ENCODE measurements at places on chromosomes 6 and 20. TPM values are rescaled to one million over a fixed set of nuclear protein-coding genes. Genes with fewer than 3 reads are reported as not detected.

The C6orf163 gene
- polyA plus RNA-seq: 1.6 TPM

The SLC22A7 gene
- polyA plus RNA-seq: not detected

The PLCB1 gene
- 7.6 TPM for polyA plus RNA-seq

The ENPP3 gene
- 0.14 TPM for polyA plus RNA-seq

The CRIP3 gene
- 2.6 TPM for polyA plus RNA-seq

The SMOC2 gene
- 16.7 TPM for polyA plus RNA-seq

The PPDPF gene
- polyA plus RNA-seq: 276 TPM

The ZNF311 gene
- polyA plus RNA-seq: 0.63 TPM

The TREM2 gene
- polyA plus RNA-seq: 1.2 TPM

The RNF217 gene
- polyA plus RNA-seq: 4.4 TPM

The PTGIS gene
- 19.9 TPM for polyA plus RNA-seq

The PSMB1 gene
- polyA plus RNA-seq: 280 TPM

The WFDC10B gene
- polyA plus RNA-seq: not detected

The FRK gene
- polyA plus RNA-seq: 1.00 TPM

The TULP1 gene
- 0.34 TPM for polyA plus RNA-seq

The SLC24A3 gene
- polyA plus RNA-seq: 0.66 TPM

The WFDC5 gene
- not detected for polyA plus RNA-seq

The AIF1 gene
- polyA plus RNA-seq: 14.7 TPM

The HLA-F gene
- 46.7 TPM for polyA plus RNA-seq

The LKAAEAR1 gene
- 0.41 TPM for polyA plus RNA-seq

The TNNC2 gene
- polyA plus RNA-seq: 0.77 TPM

The NKX2-4 gene
- not detected for polyA plus RNA-seq

The GGTLC1 gene
- polyA plus RNA-seq: not detected

The WFDC11 gene
- not detected for polyA plus RNA-seq

The TNF gene
- 0.23 TPM for polyA plus RNA-seq

The NECAB3 gene
- polyA plus RNA-seq: 57.4 TPM

The FOXQ1 gene
- polyA plus RNA-seq: not detected

The SRMS gene
- polyA plus RNA-seq: not detected

The TRDN gene
- 175 TPM for polyA plus RNA-seq

The CST7 gene
- 1.1 TPM for polyA plus RNA-seq

The DYNLT2 gene
- polyA plus RNA-seq: 1.2 TPM

The COL10A1 gene
- 0.05 TPM for polyA plus RNA-seq

The ERVFRD-1 gene
- polyA plus RNA-seq: 0.05 TPM

The F13A1 gene
- 9.4 TPM for polyA plus RNA-seq

The SLC22A16 gene
- polyA plus RNA-seq: not detected

The PI16 gene
- polyA plus RNA-seq: 69.5 TPM

The SPATS1 gene
- polyA plus RNA-seq: not detected
